Neuronal stem cell (in vitro differentiated cells): ENCODE measurements at places on chromosomes 2 and 18.

- no peak for DNase-seq
Observed at GRCh38 chr18:49072524-49072934, 121.8 kb upstream of the SMAD7 start.

- DNase-seq, result no peak
Observed at GRCh38 chr2:122328816-122329215, 573.4 kb downstream of the TSN start.

DNA sequence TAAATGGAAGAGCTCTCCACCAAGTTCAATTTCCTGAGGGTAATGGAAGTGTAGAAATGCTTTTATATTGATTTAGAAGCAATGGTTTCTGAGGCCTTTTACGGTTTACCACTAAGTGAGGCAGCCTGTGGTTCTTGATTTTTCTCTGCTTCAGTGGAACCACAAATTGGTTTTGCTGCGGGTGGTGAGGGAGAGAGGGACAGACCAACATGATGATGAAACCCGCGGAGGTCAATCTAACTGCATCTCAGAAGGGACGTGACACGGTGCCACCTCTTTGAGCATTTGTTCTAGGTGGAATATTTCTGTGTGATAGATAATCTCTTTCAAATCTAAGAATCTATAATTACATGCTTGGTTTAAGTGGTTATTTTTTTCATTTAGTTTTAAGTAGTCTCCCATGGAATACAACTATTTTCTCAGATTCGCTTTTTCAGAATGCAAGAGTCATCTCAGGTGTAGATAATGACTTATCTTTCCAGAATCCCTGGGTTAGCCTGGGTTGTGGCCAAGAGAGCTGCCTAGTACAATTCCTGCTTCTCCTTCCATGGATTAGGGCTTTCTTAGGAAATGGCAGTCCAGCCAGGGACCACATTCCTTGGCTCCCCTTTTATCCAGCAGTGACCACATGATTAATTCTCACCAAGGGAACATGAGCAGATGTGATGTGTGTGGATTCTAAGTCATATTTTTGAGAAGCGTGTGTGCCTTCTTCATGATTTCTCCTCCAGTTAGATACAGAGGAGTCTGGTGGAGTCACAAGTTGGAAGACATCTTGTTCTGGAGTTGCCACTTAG is 52.5 kb downstream of the KCNE4 start:
- DNase-seq, result no peak

DNA sequence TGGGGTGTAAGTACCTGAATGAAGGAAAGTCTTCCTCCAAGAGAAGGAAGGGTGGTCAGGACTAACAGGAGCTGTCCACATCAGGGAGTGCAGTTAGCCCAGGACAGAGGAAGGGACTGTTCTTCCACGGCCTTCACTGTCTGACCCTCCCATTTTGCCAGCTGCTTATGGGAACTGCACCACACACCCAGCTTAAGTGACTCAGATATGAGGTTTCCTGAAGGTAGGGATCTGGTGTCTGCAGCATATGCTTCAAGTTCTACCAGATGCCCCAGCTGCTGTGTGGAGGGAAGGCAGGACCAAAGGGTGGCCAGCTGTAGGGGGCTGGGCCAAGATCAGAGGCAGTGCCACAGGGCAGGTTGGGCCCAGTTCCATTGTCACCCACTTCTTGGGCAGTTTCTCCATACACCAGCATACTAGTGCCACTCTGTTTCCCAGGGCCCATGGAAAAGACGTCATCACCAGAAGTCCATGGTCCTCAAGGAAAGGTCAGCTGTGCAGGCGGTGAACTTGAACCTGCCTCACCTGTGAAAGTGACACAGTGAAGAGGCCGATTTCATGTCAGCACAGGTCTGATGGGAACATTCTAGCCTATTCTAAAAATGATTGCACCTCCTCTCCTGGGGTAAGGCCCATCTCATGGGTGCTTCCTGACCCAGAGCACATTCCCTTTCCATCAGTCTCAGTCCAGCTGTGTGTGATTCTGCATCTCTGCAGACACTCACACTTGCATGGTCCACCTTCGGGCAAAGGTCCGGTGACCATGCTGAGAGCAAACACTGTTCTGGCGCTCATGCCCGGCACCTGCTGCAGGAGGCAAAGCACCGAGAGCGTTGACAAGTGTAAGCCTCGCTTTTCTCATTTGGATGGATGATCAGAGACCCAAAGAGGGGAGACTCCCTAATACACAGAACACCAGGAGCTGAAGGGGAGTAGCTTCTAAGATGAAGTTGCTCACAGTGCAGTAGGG is 68.0 kb downstream of the ACAA2 start:
- DNase-seq, result no peak

DNA sequence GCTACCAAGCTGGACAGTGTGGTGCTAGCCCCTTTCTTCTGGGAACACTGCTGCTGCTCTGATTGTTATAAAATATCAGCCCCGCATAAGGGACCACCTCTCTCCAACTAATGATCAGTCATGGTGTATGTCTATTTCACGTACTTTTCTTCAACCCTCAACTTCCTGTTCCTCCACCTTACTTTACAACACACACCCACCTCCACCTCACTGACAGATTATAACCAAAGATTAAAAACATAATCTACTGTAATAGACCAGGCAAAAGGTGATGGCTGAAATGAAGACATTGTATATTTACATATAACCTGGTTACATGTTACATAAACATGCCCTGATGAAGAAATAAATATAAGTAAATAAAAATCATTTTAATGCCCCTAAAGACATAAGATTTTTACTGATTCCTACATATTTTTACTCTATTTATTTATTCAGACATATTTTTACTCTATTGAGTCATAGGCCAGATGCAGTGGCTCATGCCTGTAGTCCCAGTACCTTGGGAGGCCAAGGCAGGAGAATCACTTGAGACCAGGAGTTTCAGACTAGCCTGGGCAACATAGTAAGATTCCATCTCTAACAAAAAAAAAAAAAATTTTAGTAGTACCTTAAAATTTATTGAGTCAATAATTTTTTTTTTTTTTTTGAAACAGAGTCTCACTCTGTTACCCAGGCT is 12.8 kb downstream of the STK39 start:
- DNase-seq, result no peak

- no peak for DNase-seq
Observed at GRCh38 chr2:62727876-62728566, 22.5 kb downstream of the EHBP1 start.

- DNase-seq, result no peak
Observed at GRCh38 chr2:143955401-143956065, 564.4 kb downstream of the ZEB2 start.

GRCh38 chr2:44079686-44080085 is 83.9 kb upstream of the LRPPRC start:
- no peak for DNase-seq

DNA sequence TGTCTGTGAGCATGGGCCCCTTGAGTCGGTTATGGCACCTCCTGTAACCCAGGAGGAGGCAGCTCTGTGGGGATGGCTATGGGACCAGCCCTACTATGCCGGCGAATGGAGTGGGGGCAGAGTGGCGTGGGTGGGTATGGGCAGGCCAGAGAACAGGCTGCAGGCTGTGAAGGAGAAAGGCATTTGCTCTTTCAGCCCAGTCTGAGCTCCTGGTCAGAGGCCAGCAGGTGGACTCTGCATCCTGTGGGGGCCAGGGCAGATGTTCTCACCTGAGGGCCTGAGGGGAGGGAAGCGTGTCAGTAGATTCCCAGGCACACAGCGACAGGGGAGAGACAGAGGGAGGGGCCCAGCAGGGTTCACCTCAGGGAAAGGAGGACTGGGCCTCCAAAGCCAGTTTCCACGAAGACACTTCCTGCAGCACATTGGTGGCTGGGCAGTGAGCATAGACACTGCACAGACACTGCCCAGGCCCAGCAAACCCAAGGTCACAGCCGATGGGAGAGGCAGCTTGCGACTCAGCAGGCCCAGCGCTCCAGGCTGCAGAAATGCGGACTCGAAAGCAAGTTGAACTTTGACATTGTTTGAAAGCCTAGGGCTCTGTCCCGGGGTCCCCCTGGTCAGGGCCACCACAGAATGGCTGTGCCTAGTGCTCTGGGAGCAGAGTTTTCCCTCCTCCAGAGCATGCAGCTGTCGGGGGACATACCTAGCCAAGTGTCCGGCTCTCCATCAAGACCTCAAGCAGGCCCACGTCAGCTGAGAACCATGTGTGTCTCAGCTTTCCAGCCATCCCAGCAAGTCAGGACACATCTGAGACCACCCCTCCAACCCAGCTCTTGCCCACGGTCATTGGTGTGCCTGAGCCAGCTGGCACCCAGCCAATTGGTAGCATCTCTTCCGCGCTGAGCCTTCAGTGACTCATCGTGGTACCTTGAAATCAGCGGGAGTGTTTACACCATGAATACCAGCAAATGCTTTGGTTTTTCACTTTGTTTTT is 53.8 kb downstream of the TGOLN2 start:
- DNase-seq, result no peak

DNA sequence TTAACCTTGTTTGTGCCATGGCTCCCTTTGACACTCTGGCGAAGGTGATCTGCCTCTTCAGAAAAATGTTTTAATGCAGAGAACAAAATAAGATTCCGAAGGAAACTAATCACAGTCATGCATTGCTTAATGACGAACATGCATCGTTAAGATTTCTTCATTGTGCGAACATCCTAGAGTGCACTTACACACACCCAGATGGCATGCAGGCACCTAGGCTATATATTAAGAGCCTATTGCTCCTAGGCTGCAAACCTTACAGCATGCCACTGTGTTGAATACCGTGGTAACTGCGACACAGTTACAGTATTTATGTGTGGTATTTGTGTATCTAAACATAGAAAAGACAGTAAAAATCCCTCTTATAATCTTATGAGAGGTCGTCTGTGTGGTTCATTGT is 8.3 kb downstream of the ASAP2 start:
- no peak for DNase-seq

- no peak for DNase-seq
Observed at GRCh38 chr2:219497495-219498279, 1.0 kb upstream of the GMPPA start.

DNA sequence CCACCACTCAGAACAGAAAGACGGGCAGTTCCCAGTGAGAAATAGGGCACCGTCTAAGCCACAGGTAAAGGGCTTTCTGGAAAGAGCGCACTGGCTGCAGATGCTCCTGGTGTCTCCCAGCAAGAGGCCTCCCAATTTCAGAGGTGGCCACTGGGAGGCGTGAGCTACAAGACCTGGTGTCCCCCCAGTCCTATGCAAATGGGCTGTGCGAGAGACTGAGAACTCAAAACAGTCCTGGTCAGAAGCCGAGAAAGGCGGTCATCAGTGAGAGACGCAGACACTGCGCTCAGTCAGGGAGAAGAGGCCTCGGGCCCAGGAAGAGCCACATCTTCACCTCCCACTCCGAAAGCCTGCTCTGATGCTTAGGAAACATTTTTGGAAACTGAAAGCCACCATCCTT is 179.5 kb downstream of the EIPR1 start:
- peak; percentile 30 for DNase-seq

GRCh38 chr2:12759248-12759647 is 42.5 kb downstream of the TRIB2 start:
- DNase-seq, result no peak

GRCh38 chr18:49521216-49521835 is 34.3 kb upstream of the C18orf32 start:
- no peak for DNase-seq

DNA sequence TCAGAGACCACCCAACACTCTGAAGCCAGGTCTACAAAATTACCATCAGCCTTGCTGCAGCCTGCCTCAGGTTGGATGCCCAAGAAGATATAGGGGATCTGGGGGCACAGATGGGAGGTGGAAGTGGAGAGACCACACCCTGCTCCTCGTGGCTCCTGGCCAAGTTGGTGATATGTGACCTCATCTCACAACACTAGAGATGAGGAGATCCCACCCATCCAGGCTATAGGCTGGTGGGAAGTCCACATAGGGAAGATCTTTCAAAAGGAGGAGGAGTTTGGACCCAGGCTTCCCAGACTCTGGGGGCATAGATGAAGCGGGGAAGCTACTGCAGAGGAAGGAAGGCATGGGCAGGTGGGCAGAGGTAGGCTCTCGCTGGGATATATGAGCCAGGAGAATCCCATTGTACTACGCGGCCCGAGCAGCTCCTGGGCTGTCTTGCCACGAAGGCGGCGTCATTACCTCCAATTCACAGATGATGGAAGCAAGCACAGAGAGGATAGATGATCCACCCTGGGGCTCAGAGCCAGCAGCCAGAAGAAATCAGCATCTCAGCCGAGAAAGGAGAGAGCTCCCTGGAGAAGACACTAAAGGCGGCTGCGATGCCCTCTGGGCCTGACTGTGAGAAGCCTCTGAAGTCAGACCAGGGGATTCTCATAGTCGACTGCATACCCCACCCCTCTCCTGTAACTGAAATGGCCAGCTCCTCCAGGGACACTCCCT is 96.0 kb downstream of the RHOB start:
- DNase-seq, result no peak

DNA sequence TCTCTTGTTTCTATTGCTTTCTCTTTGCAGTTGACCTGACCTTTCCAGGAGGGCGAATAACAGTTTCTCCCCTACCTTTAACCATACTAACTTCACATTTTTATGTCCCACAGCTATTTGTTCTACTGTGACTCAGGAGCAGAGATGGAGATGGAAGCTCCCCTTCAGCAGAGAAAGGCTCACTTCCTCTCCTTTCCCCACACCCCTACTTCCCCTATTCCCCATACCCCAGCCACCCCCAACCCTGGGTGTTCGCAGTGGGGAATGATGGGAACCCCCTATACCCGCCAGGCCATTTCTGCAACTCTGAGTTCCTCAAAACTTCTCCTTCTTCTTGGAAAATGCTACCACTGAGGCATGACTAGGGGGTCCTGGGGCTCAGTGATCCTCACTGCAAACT is 285.4 kb upstream of the MGAT5 start:
- no peak for DNase-seq

- no peak for DNase-seq
Observed at GRCh38 chr2:120869036-120869729, 133.5 kb downstream of the GLI2 start.

- no peak for DNase-seq
Observed at GRCh38 chr2:159875083-159875482, 77.1 kb upstream of the CD302 start.

- DNase-seq, result no peak
Observed at GRCh38 chr18:76984193-76985155, 148.1 kb downstream of the MBP start.

- no peak for DNase-seq
Observed at GRCh38 chr2:64024259-64024949, 5.2 kb upstream of the VPS54 start.

DNA sequence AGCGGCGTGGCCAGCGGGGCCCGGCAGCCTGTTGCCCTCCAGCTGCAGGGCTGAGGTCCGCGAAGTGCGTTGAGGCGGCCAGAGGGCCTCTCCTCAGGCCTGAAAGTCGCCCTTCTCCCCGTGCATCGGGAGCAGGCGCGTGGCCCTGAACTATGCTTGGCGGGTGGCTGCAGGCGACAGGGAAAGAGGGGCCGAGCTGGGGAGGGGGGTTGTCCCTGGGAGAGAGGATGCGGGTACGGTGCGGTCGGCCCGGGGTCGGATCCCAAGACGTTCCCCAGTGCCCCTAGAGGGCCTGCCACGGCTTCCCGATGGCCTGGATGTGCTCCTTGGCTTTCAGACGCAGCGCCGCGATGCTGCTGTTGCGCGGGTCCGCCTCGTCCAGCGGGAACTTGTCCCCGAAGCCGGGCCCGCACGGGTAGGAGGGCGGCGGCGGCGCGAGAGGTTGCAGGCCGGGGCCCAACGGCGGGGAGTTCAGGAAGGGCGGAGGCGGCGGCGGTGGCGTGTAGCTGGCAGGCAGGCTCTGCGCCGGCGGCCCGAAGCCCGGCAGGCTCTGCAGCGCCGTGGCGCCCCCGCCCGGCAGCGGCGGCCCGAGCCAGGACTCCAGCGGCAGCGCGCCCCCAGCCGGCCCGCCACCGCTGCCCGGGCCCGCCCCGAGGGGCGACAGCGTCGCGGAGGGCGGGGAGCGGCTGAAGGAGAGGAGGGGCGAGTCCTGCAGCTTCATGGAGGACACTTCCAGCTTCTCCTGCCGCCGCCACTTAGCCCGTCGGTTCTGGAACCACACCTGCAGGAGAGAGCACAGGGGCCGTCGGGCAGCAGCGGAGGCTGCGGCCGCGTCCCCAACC is 4.3 kb downstream of the RAX start:
- no peak for DNase-seq
